ENCODE measurements at places on chromosomes 3 and 15. TPM values are rescaled to one million over a fixed set of nuclear protein-coding genes. Genes with fewer than 3 reads are reported as not detected.

Gene NLGN1
- polyA plus RNA-seq = 1.5 TPM

DNA sequence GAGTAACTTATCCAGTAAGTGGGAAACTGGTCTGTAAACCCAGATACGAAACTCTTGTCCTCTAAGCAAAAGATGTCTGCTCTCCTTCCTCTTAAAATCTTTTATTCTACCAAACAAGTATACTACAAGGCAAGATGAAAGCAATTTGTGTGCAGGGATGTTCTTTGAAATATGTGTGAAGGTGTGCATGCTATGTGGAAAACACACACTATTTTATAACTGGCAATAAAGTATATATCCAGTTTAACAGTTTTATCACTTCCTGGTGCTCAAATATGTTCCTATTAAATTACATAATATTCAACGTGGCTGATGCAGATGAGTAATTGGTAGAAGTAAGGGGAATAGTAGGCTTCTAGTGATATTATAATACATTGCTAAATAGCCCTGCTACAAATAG, 566.5 kb downstream of the ROBO2 start:
- no peak for DNase-seq

Gene CTXN2
- polyA plus RNA-seq = not detected

- DNase-seq = no peak
Measured at GRCh38 chr15:62362144-62362543, 197.1 kb upstream of the C2CD4B start.
